ENCODE measurements at places on chromosomes 16 and 17. TPM values are rescaled to one million over a fixed set of nuclear protein-coding genes. Genes with fewer than 3 reads are reported as not detected.

CLEC18B gene
- not detected for total RNA-seq

PYDC1 gene
- not detected for total RNA-seq

LITAF gene
- total RNA-seq, result 89.9 TPM

TEKT5 gene
- total RNA-seq, result not detected

All from myometrial cell (primary cell).